HCEC 1CT (cell line): ENCODE measurements at places on chromosomes 12 and 14.
A peak's percentile ranks its signal among the peaks of the same experiment; 100 is the strongest.

GRCh38 chr12:67085699-67086098 is 183.5 kb upstream of the CAND1 start:
- DNase-seq: no peak

- no peak for DNase-seq
These were observed 29.1 kb downstream of the RFLNA start for GRCh38 chr12:124323771-124324530.

DNA sequence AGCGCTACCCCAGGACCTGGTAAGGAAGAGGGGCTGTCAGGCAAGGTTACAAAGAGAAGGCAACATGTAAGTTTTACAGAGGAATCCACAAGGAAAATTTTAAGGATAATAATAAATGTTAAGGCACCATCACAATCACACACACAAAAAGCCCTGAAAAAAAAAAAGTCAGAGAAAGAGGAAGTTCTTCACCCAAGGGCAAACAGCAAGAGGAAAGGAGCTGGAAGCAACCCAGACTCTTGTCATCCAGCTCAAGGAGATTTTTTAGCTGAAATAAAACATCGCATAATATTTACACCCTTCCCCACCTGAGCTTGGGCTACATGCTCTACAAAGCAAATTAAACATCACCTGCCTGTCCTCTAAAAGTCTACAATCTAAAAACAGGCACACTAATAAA is 9.5 kb downstream of the SPTB start:
- DNase-seq: no peak

DNA sequence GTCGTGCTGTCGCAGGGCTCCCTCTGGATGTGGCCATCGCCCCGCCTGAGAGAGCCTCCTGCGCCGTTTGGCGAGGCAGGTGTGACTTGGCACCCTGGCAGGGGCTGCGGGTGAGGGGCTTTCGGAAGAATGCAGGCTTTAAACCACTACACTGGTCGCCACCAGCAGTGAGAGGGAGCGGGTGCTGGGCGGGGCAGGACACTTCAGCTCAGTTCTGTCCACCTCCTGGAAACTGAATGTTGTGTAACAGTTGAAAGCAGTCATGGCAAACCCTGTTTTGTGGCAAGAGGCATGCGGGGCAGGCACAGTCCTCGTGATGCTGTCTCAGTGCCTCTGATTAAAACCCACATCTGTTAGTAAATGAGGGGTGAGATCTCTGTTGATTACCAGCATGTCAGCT is 55.9 kb downstream of the AACS start:
- no peak for DNase-seq

DNA sequence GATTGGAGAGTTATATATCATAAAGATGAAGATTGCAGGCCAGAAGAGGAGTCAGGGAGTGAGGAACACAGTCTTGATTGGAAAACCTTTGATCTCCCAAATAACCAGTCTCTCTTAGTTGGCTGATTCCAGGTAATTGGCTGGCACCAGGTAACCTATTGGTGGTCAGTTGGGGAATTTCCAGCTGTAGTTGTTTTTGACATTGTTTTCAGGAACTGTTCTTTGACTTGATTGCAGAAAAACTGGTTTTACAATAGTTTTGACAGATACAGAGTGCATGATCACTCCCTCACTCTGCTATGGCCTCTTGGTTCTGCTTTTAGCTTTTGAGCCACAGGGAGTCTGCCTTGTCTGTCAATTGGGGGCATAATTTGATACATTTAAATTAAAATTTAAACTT is 71.6 kb downstream of the ZNF641 start:
- DNase-seq: no peak

DNA sequence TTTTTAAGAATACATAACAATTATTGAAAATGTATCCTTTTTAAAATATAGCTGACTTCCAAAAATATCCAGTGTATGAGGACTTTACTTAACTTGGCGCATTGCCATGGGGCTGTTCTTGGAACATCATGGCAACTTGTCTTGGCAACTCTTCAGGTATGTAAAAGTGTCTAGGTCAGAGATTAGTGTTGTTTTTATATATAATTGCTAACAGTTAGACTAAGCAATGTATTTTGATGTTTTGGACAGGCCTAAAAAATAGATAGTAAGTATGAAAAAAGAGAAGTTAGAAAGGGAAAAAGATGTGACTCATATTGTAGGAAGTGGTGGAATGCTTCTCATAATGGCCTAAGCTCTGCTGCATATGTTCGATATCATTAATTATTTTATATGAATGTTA is 70.9 kb downstream of the MON2 start:
- DNase-seq: peak; percentile 55

GRCh38 chr12:74816398-74817175 is 279.0 kb downstream of the ATXN7L3B start:
- DNase-seq: no peak

- DNase-seq: no peak
These were observed 11.9 kb downstream of the DRAM1 start for GRCh38 chr12:101889211-101889752.

DNA sequence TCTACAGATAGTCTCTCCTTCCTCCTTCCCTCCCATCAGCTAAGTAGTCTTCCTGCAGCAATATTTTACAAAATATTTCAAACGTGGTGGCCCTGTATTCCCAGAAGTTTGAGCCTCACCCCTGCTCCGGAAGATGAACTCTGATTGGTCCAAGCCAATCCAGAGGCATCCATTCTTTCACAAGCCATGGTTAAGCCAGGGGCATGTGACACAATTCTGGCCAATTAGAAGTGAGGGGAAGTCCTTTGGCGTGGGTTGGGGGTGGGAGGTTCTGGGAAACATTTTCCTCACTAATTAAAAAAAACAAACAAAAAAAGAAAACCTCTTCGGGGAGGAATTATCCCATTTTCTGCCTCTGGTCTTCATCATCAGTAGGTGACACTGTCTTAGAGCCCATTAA is 69.4 kb upstream of the GSC start:
- no peak for DNase-seq
